WTC11 (cell line): ENCODE measurements at places on chromosomes 7 and 10. TPM values are rescaled to one million over a fixed set of nuclear protein-coding genes. Genes with fewer than 3 reads are reported as not detected.
A peak's percentile ranks its signal among the peaks of the same experiment; 100 is the strongest.

- peak; percentile 64 for DNase-seq
Measured at GRCh38 chr7:3482147-3482921, 181.3 kb downstream of the SDK1 start.

DNA sequence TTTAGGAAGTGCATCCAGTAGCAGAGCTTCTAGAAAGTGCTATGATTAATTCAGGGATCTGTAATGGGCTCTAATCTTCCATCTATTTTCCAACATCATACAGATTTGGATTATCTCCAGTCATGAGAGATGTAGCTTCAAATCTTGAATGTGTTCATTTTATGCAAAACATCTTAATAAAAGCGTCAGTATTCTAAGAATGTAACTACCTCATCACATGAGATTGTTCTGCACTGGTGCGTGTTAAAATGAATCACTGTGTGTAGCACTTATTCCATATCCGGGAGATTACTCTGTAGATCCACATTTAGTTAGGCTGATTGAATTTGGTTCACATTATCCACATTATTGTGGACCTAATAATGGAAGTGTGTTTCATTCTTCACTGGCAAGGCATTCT lies 344.9 kb upstream of the CHRM2 start:
- no peak for DNase-seq

PON3 gene
- 0.37 to 0.62 TPM (median 0.42 TPM) in 3 replicates for total RNA-seq

PPP1R9A gene
- total RNA-seq: 16.8 to 18.7 TPM (median 18.0 TPM) in 3 replicates
